ENCODE measurements at places on chromosomes 1 and 21. TPM values are rescaled to one million over a fixed set of nuclear protein-coding genes. Genes with fewer than 3 reads are reported as not detected.
A peak's percentile ranks its signal among the peaks of the same experiment; 100 is the strongest.

Gene CR1L
- not detected for total RNA-seq

Gene APOBEC4
- total RNA-seq, result not detected

Gene LYST
- total RNA-seq, result 63.3 TPM

Gene CRP
- 0.48 TPM for total RNA-seq

Gene ACTL8
- not detected for total RNA-seq

Gene BACE2
- 67.5 TPM for total RNA-seq

DNA sequence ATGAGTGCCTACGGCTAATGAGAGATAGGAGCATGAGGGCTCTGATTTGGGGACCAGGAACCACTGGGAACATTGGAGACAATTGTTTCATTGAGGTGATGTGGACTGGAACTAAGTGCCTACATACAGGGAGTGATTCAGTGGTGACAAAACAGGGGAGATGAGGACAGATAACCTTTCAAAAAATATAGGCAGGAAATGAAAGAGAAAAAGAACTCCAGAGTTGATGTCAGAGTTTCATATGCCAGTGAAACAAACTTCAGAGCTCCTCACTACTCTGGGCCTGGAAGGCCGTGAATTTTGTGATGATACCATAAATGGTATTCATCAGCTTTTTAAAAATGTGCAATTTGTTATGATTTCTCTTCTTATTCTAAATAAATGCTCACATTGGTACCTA lies 39.3 kb downstream of the FASLG start:
- DNase-seq, result no peak

DNA sequence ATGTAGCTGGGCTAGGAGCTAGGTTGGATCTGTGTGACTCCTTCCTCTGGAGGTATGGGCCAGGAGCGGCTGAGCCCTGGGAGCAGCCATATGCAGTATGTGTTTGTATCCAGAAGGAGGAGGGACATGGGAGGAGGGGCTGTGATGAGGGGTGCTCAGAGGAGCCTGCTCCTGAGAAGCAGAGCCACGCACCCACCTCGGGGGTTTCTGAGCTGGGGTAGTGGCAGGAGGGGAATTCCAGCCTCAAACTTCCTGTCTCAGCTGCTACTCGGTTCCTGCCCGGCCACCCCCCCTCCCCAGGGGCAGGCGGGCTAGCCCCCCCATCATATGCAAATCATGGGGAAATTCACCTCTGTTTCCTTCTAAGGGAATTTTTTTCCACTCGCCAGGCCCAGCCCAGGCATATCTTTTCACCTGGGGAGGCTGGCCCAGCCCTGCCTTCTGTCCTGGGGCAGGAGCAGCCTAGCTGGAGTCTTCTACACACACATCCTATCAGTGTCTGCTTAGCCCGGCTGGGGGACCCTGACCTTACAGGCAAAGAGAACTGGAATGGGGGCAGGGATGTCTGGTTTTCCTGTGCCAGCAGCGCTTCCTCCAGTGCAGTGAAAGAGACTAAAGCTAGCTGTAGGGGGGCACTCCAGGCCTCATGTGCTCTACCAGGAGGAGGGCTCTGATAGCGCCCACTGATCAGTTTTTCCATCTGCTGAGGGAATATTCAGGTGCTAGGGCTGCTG lies 3.0 kb downstream of the ZC3H12A start:
- DNase-seq, result no peak

DNA sequence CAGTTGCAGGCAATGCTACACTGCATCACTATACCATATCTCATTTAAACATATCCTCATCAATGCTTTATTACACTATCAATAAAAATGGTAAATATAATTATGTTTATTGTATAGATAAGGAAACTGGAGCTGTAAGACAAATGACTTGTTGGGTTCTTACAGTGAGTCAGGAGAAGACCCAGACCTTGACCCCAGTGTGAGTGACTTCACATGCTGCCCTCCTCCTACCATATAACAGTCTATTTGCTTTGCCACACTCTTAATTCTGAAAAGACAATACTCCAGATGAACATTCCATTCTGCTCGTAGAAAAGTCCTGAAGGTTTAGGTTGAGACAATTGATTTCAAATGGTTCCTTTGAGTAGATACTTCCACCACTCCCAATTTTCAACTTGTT lies 550.5 kb downstream of the PLPP3 start:
- DNase-seq, result no peak

DNA sequence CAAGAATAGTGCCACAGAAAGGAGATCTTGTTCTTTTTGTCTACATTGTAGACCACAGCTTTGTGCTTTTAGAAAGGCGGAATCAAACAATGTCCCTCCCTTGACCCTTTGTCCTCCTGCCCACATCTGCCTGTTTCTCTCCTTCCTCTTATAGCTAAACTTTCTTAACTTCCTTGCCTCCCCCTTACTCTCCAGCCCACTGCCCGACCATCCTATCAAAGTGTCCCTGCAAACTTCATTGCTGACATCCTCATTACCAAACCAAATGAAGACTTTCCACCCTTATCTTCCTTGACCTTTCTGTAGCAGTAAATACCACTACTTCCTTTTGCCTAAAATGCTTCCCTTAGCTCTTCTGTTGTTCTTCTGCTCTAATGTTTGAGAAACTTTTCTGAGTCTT lies 5.0 kb downstream of the SELP start:
- no peak for DNase-seq

- DNase-seq, result peak; percentile 80
These were observed 58.6 kb downstream of the DDR2 start for GRCh38 chr1:162690672-162691434.

DNA sequence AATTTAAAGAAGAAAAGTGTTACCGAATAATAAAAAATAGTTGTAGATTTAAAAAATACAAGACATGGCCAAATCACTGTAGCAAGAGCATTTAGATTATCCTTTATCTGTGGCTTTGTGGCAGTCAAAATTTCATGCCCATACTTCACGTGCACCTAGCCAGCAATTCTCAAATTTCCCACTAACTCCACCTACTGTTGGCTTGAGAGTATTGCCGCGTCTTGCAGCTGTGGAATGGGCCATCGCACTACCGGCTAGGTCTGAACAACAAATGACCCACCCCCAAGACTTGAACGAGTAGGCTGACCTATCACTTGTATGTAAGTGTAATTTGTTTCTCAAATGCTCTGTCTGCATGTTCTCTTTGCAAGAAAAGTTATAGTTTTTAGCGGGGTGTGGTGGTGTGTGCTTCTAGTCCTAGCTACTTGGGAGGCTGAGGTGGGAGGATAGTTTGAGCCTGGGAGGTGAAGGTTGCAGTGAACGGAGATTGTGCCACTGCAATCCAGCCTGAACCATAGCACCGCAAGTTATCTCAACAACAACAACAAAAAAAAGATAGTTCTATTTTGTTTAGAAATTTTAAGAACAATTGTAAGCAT lies 4.1 kb downstream of the KRTAP13-4 start:
- no peak for DNase-seq
